ENCODE measurements at places on chromosomes 5 and 9.

GRCh38 chr5:159951387-159951786, 35.1 kb downstream of the ADRA1B start:
- DNase-seq: no peak

DNA sequence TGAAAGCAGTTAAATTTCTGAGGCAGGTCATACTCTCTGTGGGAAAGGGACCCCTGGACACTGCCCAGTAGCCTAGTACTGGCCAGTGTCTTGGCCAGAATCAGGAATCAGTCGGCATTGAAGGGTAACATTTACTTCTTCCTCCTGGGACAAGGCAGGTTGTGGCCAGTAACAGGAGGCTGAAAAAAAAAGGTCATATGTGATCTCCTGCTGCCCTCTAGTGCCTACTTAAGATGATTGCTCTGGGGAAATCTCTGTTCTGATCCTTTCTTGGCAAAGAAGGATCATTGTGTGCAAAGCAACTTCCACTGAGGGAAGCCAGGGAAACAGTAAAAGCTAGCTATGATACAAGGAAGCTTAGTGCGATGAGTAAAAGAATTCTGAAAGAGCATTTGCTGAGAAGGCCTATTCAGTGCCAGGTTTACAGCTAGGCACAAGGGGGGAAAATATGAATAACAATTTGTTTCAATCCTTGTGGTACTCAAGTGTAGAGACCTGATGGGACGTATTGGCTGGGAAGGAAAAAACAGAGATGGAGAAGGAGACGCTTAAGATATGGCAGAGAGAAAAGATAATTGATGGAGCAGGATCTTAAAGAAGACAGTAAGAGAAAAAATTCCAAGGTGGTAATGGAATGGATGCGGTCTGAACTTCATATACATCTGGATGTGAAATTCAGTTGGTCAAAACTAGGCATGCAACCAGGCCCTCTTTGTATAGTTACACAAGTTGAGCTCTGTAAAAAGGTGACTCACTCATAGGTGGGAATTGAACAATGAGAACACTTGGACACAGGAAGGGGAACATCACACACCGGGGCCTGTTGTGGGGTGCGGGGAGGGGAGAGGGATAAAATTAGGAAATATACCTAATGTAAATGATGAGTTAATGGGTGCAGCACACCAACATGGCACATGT, 25.8 kb upstream of the TRIM32 start:
- DNase-seq: peak; percentile 56

GRCh38 chr5:178389796-178390195, 157.2 kb upstream of the PHYKPL start:
- DNase-seq: no peak

DNA sequence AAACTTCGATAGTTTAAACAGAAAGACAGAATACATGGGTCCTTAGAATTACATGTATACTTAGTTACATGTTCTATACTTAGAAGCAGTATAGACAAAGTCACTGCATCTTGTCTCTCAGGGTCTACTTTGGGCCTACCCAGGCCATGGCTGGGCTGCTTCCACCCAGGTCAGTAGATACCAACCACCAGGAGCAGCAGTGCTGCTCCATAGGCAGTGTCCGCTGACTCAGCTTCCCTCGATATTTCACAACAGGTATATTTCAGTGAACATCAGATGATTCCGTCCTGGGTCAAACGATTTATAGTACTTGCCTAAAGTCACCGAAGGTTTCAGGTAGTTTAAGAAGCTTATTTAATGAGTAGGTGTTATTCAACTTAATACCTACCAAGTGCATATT, 18.0 kb downstream of the IARS1 start:
- no peak for DNase-seq

DNA sequence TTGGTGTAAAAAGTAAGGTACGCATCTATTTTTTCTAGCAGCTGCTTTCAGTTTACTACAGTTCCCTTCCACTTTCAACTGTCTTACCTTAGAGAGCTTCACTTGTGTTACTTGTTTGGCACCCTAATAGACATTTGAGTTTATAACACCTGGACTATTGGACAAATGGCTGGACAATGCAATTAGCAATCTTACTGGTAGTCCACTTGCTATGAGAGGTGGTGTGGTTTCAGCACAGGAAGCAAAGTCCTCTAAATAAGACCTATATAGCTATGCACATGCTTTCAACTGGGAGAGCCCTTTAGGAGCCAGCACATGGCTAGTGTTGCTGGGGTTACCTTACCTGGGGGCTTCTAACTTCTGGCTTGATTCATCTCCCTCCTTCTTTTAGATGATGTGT, 119.6 kb upstream of the RANBP3L start:
- DNase-seq: no peak

DNA sequence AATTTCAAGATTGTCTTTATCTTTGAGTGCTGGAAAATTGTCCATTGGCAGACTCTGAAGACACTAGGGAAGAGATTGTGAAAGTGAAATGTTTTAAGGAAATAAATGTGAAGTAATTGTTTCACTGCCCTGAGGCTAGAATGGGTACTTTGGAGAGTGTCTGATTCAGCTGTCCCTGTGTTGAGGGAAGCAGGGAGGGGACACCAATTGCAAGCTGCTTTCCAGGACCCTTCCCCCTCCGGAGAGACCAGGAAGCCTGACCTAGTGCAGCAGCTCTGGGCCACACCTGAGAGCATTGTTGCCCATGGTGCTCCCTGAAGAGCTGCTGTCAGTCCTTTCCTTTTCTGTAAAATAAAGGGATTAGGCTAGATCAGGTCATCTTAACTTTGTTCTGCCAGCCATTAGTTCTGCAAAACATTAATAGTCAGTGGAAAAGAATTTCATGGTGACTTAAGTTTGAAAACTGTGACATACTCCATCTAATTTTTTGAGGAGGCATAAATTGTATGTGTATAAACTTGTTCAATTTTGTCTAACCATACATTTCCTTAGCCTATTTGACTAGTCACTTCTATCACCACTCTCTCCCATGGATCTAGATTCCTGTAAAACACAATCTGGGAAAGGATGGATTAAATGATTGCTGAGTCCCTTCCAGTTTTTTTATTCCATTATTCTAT, 18.8 kb downstream of the MAP1B start:
- DNase-seq: no peak

DNA sequence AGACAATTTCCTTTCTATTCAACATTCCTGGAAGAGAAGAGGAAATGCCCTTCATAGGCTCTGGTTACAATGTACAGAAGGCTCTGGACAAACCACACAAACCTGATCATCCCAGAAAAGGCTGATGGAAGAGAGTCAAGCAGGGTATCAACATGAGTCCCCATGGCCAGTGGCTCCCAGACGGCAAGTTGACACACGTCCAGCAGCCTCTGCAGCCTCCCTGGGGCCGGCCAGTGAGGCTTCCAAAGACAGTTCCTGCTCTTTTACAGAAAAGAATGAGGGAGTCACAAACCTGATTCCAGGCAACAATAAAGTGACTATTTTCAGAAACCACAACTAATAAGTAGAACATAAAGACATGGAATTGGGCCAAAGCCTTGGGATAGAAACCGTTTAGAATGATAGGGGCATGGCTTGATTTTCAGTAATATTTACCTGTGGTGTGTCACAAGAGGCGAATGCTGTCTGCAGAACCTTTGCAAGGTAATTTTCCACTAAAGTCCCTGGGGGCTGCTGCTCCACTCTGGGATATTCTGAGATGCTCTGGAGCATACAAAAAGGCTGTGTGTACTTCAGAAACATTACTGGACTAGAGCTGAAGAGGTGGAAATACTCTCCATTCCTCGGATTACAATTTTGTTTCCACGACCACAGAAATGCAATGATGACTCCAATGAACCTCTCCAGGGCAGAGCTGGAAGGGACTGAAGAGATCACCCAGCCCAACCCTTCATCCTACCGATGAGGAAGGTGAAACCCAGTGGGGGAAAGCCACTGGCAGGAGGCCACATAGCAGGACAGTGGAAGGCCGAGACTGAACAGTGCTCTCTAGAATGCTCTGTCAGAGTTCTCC, 10.4 kb downstream of the MED27 start:
- DNase-seq: no peak
